SHP77 (cell line): ENCODE measurements at places on chromosomes 1 and 21.
A peak's percentile ranks its signal among the peaks of the same experiment; 100 is the strongest.

GRCh38 chr1:12464598-12465056 lies 153.4 kb downstream of the DHRS3 start:
- no peak for DNase-seq

DNA sequence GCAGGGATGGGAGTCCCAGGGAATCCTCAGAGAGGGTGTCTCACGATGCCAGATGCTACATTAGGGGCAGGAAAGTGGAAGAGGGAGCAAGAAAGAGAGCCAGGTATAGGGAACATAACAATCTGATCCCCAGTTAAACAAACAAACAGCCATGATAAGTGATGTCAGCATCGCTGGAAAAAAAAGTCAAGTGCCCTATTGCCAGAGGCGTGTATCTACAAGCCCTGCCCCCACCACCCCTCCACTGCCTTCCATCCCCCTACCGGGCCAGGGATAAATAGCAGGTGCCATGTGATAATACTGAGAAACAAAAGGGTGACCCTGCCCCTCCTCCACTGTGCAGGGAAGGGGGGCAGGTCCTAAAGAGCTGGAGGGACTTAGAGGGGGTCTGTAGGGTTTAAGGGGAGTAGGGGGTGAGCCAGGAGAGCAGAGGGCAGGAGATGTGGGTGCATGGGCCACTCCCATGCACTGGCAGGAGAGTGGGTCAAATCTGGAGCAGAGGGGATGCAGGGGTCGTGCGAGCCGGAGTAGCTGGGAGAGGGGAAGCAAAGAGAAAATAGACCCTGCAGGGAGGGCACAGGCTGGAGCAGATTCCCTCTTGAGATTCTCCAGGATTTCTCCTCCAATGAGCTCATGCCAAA lies 3.4 kb downstream of the SLC26A9 start:
- DNase-seq: peak; percentile 35

DNA sequence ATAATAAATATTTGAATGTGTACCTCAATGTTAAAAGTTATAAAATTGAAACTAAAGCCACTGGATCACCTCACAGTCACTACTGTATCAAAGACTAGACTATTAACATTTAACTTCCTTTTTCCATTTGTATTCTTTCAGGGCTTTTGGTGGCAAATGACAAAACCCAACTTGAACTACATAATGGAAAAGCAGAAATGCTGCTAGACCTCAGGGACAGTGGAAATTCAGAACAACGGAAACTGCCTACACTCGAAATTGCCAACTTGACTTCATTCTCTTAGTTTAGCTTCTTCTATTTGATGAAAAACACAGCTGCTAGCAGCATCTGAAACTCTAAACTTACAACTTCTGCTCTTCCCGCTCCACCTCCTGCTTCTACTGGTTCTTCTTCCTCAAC lies 34.9 kb upstream of the NTNG1 start:
- DNase-seq: no peak

GRCh38 chr1:167119696-167120095 lies 25.8 kb downstream of the STYXL2 start:
- no peak for DNase-seq

GRCh38 chr1:185862235-185862634 lies 128.0 kb downstream of the HMCN1 start:
- DNase-seq: no peak

DNA sequence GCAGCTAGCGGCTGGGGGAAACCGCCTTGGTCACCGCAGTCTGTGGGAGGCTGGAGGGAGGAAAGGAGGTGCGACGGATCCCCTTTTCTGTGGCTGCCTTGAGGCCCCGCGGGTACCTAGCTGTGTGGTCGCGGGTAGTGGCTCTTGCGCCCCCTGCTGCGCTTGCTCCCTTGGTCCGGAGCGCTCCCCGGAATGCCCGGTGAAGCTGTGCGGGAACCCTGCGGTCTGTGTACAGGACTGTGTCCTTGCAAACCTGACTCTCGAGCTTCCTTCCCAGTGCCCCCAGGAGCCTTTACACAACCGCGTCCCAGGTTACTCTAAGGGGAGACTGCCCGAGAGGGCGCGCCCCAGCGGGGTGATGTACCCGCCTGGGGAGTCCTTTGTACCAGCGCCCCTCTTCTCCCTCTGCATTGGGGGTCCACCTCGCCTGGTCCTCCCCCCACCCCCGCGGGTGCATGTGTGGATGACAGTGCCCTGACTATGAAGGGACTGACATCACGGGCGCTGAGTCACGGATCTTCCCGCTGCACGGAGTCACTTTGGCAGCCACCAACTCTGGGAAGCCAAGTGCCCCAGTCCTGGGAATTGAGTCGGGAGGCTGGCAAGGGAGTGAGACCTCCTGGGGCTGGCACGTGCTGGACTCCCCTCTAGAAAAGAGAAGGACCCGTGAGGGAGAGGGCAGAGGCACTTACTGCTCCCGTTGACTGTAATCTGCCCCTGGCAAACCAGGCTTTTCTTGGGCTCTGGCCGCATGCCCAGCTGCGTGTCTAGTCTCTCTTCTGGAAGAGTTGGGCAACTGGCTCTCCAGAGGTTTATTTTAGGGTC lies 816 bp downstream of the IL6R start:
- DNase-seq: peak; percentile 59

GRCh38 chr21:27421654-27422053 lies 454.8 kb upstream of the ADAMTS5 start:
- DNase-seq: no peak

DNA sequence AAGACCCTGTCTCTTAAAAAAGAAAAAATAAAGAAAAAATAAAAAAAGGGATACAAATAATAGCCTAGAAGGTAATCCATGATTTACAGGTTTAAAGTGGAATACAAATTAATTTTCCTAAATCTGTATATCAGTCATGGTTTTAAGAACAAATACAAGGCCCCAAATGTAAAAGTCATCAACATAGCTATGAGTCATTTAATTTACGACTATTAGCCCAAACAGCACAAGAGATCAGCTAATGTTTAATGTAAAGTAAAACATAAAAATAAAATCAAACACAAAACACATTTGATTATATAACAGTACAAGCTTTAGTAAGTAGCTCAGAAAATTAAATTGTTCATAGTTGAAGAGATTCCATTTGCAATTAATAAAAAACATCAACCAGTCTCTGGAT lies 20.3 kb upstream of the TAL1 start:
- DNase-seq: no peak

GRCh38 chr1:112998592-112999235 lies 42.7 kb upstream of the SLC16A1 start:
- no peak for DNase-seq

DNA sequence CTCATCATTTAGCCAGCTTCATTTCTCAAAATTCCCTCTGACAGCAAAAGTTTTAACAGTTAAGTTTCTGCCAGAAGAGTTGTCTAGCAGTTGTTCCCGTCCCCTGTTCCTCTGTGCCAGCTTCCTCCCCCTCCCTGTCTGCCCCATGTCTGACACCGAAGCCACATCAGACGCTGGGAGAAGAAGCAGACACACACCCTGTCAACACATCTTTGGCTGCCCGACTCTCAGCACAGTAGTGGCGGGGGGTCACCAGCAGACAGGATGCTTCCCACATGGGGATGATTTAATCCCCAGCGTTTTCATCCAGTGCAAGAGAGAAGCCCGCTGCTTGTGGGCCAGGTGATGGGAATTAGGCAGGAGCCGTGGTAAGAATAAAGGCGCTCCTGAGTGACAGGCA lies 379.4 kb upstream of the RUNX1 start:
- no peak for DNase-seq

DNA sequence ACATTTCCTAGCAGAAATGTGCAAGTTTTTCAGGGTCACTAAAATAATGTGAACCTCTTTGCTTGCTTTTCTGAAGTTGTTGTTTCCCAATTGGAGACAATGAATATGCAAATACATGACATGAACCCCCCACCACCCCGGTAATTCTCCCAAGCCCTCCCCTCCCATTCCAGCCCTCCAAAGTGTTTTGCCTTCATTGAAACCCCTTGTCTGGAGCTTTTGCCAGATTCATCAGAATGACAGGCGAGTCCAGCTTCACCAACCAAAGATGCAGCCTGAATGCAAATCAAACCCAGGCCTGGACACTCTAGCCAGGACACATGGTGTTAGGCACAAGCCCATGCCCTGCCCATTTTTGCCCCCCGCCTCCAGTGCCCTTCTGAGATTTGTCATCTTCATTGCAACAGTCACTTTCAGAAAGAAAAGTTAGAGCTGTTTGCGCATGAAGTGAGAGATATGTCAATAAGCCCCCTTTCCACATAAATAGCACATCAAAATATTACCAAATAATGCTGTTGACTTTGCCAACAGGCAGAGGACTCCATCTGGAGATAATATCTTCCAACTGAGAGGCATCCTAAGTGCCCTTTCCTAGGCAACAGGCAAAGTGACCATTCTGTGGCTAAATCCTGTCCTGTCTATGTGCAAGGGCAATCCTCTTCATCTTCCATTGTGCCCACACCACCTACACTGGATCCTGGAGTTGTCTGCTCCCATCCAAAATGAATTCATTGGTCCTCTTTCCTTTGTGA lies 145.6 kb upstream of the NFIA start:
- DNase-seq: no peak

DNA sequence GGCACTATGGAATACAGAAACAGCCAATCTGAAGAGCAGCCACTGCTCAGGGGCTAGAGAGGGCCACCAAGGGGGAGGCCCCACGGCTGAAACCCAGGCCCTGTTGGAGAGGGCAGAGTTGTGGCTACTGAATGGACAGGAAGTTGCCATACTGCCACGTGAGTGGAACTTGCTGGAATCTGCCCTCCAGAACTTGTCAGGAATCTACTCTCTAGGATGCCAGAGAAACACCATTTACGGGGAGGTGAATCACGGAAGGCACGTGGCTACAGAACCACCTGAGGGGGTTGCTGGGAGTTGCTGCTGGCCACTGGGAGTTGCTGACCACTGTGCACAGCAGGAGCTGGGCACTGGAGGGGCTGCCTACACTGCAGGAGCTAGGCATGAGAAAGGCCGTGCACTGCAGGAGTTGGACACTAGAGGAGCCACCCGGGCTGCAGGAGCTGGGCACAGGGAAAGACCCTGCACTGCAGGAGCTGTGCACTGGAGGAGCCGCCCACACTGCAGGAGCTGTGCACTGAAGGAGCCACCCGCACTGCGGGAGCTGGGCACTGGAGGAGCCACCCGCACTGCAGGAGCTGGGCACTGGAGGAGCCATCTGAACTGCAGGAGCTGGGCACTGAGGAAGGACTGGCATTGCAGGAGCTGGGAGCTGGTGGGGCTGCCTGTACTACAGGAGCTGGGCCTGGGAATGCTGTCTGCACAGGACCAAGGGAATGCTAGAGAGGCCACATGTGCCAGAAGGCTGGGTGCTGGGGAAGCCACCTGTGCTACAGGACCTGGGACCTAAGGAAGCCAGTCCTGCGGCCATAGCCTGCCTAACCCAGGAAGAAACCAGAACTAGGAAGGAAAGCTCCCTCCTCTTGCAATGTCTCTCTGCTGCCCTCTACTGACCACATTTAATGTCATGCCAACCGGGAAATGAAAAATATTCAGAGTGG lies 343.4 kb downstream of the MATN1 start:
- peak; percentile 69 for DNase-seq

DNA sequence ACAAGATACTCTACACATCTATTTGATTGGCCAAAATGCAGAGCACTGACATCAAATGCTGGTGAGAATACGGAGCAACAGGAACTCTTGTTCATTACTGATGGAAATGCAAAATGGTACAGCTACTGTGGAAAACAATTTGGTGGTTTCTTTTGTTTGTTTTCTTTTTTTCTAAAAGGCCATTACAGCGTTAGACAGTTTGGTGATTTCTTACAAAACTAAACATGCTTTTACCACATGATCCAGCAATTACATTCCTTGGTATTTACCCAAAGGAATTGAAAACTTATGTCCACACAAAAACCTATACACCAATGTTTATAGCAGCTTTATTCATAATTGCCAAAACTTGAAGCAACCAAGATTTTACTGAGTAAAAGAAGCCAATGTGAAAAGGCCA lies 66.4 kb upstream of the FBXO28 start:
- DNase-seq: no peak

DNA sequence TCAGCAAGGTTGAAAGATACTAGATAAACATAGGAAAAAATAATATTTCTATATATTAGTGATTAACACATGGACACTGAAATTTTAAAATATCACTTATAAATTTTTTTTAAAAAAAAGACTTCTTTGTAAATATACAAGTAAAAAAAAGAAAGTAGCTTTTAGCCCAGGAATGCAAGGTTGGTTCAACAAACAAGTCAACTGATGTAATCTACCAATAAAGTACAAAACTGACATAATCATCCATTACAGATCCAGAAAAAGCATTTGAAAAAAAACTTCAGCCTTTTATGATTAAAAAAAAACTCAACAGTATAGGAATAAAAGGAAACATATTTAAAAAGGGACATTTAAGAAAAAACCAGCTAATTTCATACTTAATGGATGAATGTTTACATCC lies 48.4 kb downstream of the TRMT1L start:
- no peak for DNase-seq

DNA sequence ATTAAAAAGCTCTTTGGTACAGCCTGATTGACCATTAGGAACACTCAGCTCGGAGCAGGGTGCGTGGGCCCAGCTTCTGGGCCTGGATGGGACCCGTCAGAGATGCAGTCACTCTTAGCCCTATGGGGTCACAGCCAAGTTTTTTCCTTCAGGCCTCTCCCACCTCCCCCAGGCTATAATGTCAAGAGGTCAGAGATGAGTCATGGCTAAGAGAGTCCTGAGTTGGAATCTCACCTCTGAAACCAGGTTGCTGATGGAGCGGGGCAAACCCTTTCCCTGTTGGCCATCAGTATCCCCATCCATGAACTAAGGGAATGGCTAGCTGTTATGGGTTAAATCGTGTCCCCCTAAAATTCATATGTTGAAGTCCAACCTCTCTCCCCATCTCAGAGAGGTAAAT lies 195.9 kb upstream of the POU3F1 start:
- DNase-seq: no peak

GRCh38 chr1:82697965-82698364 lies 897.2 kb downstream of the ADGRL2 start:
- DNase-seq: no peak

GRCh38 chr1:69221524-69221923 lies 346.2 kb upstream of the LRRC7 start:
- peak; percentile 8 for DNase-seq

DNA sequence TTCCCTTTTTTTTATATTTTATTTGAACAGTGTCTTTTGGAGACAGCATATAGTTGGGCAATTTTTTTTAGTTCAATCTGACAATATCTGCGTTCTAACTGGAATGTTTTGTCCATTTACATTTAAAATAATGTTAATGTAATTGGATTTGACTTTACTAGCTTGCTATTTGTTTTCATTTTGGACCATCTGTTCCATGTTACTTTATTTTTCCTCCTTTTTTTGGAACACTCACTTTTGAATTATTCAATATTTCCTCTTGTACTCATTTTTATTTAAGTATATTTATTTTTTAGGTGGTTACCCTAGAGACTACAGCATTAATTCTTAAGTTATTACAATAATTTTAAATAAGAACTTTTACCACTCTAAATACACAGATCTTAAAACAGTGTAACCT lies 62.8 kb upstream of the C1orf87 start:
- DNase-seq: no peak
